H7 (cell line): ENCODE measurements at places on chromosomes 6 and 20.

DNA sequence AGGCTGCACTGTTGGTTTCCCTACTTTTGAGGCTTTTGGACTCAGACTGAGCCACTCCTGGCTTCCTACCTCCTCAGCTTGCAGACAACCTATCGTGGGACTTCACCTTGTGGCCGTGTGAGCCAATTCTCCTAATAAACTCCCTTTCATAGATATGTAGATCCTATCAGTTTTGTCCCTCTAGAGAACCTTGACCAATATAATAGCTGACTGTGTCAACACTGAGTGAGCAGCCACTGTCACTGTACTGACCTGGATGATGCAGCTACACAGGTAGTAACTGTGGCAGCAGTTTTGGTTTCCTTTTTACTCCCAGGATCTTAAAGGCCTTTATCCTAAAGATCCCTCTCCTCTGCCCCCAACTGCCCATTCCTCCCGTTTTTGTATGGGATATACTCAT, 70.2 kb downstream of the SLC22A3 start:
- DNase-seq = no peak

GRCh38 chr6:86973088-86973487, 35.8 kb downstream of the HTR1E start:
- no peak for DNase-seq

DNA sequence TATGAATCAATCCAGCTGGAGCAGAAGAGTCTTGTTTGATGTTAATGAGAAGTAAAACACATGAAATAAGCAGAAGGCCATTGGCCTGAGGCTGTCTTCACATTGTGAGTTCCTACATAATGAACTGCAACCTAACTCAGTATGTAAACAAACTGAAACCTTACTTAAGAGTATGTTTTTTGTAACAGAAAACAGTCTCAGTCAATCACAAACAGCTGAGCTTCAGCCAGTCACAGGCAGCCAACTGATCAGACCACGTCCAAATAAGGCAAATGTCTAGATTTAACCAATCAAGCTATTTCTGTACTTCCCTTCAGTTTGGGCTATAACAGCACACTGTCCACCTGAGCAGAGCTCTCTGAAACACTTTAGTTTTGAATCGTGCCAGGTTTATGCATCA, 234.7 kb downstream of the TRDN start:
- no peak for DNase-seq

GRCh38 chr6:169725125-169726048, 1.1 kb upstream of the PHF10 start:
- DNase-seq = peak; percentile 68

DNA sequence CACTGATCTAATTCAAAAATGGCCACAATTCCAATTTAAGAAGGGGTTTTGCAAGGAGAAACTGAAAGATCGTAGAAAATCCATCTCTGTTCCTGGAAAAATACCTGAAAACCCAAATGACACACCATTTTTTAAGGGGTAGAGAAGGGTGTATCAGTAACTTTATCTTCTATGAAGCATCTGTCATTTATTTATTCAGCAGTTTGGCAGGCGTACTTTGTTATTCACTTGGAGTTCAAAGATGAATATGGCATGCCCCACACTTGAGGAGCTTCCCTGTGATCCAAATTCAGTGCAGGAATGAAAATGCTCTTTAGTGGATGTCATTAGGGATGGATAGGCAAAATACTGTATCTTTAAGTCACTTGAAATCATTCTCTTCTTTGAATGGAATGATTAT, 7.2 kb downstream of the HINT3 start:
- DNase-seq = no peak

DNA sequence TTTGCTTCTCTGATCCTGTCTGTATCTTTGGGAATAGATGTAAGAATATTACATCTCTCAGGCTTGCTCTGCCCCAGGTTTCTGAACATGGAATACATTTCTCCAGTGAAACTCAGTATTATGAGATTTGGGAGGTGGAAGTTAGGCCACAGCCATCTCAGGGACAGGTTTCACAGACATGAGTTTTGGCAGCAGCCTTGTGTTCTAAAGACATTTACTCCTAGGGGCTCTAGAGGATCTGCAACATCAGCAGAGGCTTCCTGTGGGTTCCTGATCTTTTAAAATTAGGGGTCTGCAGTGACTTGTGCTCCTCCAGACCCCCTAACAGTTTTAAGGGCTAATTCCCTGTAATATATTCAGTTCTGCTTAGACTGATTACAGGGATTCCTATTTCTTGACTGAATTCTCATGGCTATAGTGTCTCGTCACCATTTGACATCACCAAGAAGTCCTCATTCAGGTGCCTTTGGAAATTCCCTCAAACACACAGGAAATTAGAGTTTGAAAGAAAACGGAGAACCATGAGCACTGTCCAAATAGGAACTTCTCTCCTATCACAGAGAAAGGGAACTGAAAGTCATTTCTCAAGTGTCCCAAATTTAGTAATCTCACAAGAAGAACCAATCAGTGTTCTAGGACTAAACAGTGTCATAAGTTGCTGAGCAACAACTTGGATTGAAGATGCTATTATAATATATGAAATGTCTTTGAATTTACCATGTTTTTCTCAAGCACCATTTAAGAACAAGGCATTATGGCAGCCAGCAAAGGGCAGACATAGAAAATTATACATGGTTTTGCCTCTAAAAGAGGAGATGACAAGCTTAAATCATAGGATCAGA, 2.5 kb upstream of the HLA-DRA start:
- no peak for DNase-seq

GRCh38 chr6:136440203-136440602, 110.0 kb downstream of the MAP7 start:
- DNase-seq = no peak

- no peak for DNase-seq
Observed at GRCh38 chr6:44058617-44059358, 68.5 kb downstream of the MRPL14 start.

- DNase-seq = no peak
Observed at GRCh38 chr6:149032599-149033405, 284.7 kb upstream of the TAB2 start.

GRCh38 chr6:87561017-87561416, 28.8 kb downstream of the RARS2 start:
- DNase-seq = no peak

DNA sequence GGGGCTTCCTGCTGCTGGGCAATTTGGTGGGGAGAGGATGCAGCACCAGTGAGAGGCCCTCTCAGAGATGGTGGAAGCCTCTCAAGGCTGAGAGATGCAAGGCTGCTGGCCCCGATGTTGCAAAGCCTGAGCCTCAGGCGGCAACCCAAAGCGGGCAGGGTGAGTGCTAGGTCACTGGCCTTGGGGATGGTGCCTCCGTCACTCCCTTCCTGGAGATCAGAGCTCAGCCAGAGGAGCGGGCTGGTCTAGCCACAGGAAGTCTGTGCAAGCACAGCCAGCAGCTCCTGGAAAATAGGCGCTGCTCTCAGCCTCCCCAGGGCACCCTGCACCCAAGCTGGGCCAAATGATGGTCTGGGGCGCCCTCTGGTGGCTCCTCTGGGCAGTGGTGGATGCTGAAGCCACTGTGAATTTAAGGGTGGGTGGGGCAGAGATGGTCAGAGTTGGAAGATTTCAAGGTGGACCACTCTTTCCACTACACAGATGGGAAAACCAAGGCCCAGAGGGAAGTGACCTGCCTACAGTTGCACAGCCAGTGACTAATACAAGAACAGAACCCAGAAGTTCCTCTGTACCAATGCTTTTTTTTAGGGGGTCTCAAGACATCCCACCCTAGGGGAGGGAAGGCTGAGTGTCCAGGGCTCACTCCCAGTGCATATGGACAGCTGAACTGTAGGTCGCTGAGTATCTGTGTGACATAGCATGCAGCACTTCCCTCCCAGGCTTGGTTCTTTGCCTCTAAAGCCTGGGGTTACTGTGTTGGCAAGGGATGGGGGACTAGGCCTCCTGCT, 20.8 kb downstream of the C20orf203 start:
- DNase-seq = peak; percentile 96

GRCh38 chr20:11170025-11170424, 496.2 kb upstream of the JAG1 start:
- DNase-seq = no peak

- DNase-seq = no peak
Observed at GRCh38 chr6:166297606-166298005, 10.6 kb downstream of the PRR18 start.

DNA sequence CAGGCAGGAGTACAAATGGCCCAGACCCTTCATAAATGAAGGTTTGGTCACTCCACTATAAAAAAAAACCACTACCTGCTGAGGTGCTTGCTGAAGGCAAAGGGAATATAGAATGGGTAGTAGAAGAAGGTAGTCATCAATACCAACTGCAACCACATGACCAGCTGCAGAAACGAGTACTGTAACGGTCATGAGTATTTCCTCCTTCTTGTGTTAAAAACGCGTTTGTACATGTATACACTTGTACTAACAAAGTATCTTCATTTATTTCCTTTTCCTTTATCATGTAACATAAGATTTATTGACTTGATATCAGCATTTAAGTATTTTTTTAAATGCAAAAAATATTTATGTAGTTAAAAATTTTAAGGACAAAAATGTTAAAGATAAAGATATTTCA, 238.6 kb downstream of the TFAP2B start:
- DNase-seq = no peak

DNA sequence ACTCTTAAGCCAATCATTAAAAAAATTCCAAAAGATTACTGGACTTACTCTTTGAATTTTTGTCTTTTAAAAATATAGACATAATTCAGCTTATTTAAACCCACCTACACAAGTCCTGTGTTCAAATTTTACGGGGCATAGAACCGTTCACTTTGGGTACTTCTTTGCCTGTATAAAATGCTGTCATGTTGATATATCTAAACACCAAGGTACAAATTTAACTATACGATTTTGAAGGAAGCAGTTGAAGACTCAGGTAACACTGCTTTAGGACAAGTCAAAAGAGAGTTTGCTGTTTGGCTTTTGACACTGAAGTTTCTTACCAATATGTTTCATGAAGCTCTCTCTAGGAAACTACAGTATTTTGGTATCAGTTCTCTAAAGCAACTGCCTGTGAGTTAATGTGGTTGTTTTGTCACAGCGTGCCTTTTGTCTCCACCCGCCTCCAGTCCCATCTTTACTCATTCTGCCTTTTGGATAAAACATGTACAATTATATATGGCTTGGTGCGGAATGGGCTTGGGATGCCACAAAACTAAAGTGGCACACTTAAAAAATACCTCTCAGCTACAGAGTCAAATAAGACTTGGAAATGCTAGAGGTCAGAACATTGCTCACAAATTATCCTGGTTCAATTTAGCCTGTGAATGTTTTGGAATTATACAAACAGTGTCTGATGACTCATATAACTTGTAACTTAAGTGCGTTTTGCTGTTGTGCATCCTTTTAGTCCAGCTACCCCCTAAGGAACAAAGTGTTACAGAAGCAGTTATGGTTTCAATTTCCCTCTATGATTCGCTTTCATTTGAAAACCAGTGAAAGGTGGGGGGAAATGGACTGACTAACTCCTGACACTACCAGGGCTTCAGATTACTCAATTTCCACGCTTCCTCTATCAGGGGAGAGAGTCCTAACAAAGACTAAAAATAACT, 38.7 kb downstream of the RGS17 start:
- DNase-seq = no peak

DNA sequence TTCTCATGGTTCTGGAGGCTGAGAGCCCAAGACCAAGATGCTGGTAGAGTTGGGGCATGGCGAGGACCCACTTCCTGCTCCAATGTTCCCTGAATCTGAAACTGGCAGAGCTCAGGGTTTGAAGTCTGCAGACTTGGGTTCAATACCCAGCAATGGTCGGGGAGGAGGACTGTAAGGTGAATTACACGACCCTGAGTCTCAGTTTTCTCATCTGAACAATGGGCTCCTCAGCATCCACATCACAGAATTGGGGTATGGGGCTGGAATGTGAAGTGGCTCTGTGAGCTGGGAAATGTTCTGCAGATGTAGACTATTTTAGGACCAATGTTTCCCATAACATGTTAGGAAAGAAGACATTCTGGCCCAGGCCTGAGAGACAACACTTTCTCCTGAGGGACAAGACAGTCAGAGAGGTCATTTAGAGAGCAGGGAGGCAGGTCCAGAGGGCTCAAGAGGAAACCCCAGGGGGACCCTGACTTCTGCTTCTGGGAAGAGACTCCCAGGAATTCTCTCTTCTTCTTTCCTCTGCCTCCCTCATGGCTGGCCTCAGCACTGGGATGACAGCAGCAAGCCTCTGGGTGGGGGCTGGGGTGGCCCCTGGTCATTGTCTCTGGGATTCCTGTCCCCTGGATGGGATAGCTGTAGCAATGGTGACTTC, 141.3 kb upstream of the PMEPA1 start:
- DNase-seq = no peak

GRCh38 chr20:45861221-45862075, 4.0 kb downstream of the ZSWIM3 start:
- no peak for DNase-seq

- peak; percentile 8 for DNase-seq
Observed at GRCh38 chr20:59836767-59837166, 96.7 kb downstream of the SYCP2 start.

DNA sequence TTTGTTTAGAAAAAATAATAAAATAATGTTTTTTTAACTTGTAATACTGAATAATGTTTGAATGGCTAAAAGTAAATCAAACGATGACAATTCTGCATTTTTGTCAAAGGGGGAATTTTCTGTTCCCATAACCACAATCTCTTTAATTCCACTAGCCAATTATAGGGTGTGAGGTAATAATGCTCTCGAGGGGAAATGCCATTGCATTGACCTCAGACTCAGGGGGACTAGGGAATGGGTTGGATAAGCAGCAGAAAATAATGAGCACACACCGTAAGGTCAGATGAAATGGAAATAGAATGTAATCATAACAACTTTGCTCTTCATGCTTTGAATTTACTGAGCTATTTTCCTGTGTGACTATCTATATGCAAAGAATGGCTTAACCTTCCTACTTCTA, 584.7 kb downstream of the RFPL4B start:
- DNase-seq = no peak

GRCh38 chr20:24651171-24651975, 181.9 kb downstream of the SYNDIG1 start:
- no peak for DNase-seq

- no peak for DNase-seq
Observed at GRCh38 chr20:1272368-1273100, 6.4 kb downstream of the SNPH start.

- DNase-seq = no peak
Observed at GRCh38 chr6:51184046-51184445, 365.4 kb downstream of the TFAP2B start.
